ENCODE measurements at places on chromosomes 1 and 21.
A peak's percentile ranks its signal among the peaks of the same experiment; 100 is the strongest.

DNA sequence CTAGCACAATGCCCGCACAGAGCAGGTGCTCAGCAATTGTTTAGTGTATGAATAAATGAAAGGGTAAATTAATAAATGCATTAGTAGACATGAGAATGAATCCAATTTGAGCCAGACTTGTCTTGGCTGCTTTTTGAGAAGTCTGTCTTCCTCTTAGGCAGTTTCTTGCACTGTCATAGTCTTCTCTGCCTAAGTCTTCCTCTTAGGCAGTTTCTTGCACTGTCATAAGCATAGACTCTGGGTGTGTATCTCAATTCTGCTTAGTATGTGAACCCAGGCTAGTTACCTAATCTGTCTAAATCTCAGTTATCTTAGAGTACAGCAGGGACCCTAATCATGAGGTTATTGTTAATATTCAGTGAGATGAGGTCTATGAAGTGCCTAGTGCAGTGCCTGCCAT is 27.2 kb downstream of the NHLH2 start:
- DNase-seq, result no peak

GRCh38 chr1:84078108-84078841 is 65.8 kb upstream of the PRKACB start:
- DNase-seq, result peak; percentile 27

DNA sequence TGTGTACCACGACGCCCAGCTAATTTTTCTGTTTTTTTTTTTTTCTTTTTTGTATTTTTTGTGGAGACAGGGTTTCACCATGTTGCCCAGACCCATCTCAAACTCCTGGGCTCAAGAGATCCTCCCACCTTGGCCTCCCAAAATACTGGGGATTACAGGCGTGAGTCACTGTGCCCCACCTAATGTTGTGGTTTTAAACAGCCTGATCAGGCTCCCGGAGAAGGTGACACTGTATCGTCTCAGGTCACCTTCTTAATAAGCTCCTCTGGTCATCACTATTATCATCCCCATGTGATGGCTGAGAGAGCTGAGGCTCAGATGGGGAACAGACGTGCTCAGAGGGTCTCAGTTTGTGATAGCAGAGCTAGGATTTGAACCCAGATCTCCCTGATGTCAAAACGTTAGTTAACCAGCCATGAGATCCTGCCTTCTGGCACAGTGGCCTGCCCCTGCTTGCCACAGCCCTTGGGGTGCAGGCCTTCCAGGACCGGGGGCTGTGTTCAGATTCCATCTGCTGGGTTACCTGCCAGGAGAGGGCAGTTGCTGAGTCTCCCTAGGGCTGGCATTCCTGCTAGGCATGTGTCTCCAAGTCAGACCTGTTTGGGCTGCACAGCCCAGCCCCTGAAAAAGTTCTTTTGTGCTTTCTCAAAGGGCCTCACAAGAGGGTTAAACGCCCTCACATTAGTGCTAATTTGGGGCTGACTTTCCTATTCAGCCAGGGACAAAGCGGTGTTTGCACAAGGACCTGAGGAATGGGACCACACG is 32.7 kb upstream of the GRHL3 start:
- no peak for DNase-seq

DNA sequence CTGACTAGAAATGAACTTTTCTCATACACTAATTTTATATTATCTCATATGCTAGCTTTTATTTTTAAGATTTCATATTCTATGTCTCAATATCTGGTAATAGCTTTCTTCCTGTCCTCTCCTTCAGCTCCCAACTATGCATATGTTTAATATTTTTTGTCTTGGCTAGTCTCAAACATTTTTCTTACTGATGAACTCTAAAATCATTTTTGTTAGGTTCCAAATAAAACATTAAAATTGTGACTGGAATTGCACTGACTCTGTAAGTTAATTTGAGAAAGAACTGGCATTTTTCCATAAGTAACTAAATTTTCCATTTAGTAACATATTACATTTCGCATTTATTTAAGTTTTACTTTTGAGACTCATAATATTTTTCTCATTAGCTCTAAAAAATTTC is 368.5 kb upstream of the DPYD start:
- no peak for DNase-seq

- peak; percentile 56 for DNase-seq
These were observed 16.3 kb upstream of the CDK18 start for GRCh38 chr1:205488074-205488723.

DNA sequence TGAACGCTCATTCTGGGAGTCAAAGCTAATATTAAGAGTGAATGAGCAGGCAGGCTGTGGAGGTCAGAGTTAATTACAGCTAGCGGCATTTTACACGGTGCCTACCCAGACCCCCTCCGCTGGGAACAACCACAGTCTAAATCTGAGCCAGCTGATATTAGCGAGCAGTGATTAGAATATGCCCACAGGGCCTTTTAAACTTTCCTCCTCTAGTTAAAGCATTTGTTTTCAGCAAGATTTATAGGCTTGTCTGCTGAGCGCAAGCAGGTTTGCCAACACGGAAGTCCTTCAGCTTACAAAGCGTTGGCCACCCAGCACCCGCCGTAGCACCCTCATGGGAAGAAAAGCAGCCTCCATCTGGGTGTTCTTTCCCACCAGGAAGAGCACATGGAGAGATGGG is 72.1 kb downstream of the LMX1A start:
- no peak for DNase-seq

DNA sequence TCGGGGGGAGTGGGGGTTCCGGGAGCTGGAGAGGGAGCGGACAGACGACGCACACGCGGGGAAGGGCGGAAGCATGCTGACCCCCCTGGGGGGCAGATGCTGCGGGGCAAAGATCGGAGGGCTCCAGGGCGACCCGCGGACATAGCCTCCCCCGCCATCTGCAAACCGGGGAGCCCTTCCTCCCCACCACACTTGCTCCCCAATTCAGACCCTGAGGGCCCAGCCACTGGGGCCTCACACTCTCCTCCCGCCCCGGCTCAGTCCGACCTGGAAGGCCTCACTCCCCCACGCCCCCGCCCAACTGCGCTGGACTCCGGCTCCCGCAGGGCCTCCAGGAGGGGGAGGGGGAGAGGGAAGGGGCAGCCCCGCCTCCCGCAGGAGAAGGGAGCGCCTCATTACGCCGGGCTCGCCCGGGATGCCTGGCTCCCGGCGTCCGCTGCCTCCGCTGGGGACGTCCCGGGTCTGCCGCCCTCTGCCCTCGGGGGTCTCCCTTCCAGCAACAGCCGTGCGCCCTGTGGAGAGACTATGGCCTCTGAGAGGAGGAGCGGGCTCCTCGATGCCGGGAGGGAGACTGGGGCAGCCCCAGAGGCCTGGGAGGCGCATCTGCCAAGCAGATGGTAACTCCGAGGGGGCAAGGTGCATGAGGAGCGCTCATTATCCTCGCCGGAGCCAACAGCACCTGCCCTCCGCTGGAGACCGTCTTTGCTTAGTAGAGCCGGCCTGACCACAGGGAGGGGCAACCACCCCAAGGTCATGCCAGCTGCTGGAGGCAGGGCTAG is 636 bp upstream of the CAMK2N1 start:
- DNase-seq, result no peak

DNA sequence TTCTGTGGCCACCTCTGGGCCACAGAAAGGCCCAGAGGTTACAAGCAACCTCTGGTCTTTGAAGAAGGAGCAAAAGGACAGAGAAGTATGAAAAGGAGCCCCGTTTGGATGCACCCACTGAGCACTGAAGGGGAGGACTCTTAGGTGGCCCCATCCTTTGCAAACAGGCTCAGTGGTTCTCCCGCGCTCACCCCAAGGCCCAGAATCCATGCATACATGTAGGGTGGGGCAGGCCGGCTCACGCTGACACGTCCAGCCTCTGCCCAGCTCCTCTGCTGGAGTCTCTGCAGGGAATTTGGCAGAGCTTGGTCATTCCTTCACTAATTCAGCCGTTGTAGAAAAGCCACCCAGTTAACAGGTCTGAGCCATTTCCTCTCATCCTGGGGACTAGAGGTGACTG is 61.3 kb upstream of the AJAP1 start:
- DNase-seq, result no peak

GRCh38 chr21:42515708-42516502 is 2.3 kb downstream of the SLC37A1 start:
- no peak for DNase-seq

GRCh38 chr1:244066954-244067716 is 16.1 kb downstream of the ZBTB18 start:
- no peak for DNase-seq

Measured in stimulated activated CD8-positive, alpha-beta memory T cell treated with anti-CD3 and anti-CD28 coated beads, Interleukin-4, amount 100 ng/mL, for 48 hours (primary cell).